ENCODE measurements at places on chromosomes 13 and 19.

DNA sequence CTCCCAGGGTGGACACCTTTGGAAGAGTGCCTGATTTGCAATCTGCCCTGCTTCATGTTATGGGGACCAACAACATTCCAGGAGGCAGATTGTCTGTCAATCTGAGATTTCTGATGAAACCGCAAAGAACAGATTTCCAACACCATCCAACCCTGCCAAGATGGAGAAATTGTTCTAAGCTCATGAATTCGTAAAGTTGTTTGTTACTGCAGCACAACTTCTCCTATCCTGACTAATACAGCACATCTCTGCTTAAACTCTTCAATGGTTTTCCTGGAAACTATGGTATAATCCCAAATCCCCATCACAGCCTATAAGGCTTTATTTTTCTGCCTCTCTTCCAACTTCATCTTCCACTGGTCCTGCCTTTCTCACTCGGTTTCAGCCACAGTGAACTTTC is 210.3 kb upstream of the TSHZ3 start:
- DNase-seq = no peak

DNA sequence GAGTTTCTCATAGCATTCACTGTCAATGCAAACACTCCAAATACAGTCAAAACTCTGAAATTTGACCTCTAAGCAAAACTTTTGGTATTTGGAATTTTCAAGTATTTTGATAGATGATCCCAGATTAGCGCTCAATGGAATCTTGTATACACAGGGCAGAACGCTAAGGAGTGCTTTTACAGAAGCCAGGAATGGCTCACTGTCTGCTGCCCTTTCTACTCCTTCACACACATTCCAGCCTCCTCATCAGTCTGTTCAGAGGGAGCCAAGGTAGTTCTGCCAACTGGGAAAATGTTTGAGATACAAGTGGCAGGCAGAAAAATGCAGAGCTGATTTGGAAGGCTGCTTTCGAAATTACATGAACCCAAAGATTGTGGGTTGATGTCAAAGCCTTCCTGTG is 4.4 kb upstream of the STARD13 start:
- no peak for DNase-seq

- no peak for DNase-seq
These were observed 27.9 kb downstream of the UGGT2 start for GRCh38 chr13:96025283-96025682.

- DNase-seq = no peak
These were observed 5.1 kb downstream of the FSTL3 start for GRCh38 chr19:681029-682019.

GRCh38 chr19:18279516-18280246 is 1.7 kb downstream of the JUND start:
- peak; percentile 92 for DNase-seq

- no peak for DNase-seq
These were observed 1177.9 kb downstream of the DIAPH3 start for GRCh38 chr13:58985845-58986244.

DNA sequence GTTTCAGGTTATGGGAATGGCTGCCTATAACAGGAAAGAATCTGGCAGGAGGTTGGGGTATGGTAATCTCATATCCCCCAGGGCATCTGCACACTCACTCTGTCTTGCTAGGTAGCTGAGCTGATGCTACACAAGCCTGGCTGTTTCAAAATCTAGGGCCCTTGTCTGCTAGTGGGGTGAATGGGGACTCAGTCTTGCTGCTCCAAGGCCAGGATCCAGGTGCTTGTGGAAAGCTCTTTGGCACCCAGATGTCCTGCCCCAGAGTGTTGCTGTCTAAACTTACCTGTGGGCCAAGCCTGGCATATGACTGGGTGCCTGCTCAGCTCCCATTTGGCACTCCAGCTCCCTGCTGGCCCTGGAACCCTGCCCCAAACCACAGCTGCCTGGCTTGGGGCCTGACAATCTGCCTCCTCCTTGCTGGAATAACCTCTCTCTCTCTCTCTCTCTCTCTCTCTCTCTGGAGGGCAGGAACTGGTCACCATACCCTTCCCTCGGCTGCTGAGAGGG is 158.1 kb upstream of the TSC22D1 start:
- DNase-seq = no peak

GRCh38 chr13:42707586-42707985 is 73.8 kb upstream of the FAM216B start:
- DNase-seq = no peak

DNA sequence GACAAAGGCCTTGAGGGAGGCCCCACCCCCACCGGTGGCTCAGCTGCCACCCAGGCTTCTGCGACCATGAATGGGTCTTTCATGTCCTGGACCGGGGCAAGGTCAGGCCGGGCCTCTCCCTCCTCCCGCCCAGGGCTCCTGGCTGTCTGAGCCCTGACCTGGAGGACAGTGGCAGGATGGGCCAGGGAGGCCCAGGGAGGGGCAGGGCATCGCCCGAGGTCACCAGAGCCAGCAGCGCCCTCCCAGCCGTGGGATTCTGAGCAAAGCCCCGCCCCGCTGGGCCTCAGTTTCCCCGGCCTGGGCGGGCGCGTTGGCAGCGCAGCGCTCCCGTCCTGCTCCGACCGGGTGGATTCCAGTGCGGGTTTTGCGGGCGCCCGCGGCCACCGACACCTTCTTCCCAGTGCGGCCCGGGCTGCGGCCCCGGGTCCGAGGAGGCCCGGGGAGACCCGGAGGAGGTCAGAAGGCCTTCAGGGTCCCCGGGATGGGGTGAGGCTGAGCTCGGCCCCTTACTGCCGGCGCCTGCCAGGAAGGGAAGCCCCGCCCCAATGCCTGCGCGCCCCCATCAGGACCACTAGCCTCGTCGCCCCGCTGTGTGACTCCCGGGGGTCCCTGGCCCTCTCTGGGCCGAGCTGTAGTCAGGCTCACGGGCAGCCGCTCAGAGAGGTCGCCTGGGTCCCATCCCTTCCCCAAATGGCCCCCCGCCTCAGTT is 24.6 kb upstream of the SEMA6B start:
- no peak for DNase-seq

GRCh38 chr13:37395544-37395943 is 203.0 kb downstream of the POSTN start:
- DNase-seq = no peak

DNA sequence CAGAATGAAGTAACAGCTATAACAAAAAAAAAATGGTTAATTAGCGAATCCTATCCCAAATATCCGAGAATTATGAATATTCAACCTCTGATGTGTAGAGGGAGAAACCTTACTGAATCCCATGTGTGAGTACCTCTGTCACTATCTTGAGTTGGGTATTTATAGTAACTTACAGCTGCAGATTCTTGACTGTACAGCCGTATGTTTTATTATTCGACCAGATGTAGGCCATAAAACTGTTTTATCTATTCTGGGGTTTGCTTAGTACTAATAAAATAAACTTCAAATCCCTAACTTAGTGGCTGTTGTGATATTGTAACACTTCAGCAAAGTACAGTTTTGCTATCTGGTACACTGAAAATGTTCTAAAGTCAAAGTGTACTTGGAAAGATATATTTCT is 120.0 kb downstream of the EFNB2 start:
- no peak for DNase-seq

DNA sequence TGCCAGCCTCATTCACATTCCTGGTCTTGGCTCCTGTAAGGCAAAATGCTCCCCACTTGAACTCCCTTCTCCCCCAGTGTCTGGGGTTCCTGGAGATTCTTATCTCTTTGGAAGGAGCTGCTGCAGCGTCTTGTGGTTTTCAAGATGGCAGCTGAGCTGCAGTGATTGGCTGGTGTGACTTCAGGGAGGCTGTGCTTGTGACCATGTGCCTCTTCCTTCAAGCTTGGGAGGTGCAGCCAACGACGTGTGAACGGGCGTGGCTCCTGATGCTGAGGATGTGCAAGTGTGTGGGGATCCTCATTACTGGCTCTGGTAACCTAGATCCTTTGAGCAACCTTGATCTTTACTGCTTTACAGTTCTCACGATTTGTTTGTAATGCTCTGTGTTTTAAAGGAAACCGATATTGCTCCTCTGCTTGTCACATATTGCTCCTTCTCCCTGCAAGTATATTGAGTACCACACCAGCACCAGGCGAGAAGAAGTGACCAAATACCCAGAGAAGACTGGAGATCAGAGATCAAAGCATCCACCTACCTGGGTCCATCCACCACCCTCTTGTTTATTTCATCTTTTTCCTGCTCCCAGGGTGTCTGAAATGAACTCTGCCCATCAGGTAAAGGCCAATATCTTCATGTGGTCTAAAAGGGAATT is 208.5 kb downstream of the FGF9 start:
- DNase-seq = no peak

DNA sequence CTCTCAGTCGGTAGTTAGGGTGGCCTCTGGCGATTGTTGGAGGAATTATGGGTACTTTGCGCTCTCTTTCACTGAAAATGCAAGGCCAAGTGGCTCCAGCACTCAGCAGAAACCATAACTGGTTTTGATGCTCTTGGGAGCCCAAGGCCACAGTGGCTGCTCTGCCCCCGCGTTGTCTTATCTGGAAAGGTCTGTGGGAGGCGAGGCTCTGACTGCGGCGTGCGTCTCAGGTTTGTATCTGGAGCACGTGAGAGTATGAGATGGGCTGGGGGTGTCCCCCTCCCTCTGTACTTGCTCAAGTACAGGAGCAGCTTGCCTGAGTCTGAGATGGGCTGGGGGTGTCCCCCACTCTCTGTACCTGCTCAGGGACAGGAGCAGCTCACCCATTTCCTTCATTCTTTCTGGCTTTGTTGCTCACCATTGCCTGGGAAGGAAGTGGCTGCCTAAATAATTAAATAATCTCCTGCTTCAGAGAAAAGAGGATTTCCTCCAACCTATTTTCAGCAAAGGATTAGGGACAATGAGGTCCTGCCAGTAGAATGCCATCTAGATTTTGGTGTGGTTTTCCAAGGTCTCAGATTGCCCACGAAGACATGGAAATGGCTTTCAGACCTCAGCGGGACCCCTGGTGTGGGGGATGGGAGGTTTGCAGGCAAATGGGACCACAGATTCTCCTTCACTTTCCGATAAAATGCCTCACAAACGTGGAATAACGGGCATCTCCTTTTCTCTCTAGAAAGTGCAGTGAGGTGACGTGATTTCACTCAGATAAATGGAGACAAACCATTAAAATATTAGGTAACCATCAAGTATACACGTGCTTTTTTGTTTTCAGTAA is 14.7 kb downstream of the ATP11A start:
- DNase-seq = no peak

DNA sequence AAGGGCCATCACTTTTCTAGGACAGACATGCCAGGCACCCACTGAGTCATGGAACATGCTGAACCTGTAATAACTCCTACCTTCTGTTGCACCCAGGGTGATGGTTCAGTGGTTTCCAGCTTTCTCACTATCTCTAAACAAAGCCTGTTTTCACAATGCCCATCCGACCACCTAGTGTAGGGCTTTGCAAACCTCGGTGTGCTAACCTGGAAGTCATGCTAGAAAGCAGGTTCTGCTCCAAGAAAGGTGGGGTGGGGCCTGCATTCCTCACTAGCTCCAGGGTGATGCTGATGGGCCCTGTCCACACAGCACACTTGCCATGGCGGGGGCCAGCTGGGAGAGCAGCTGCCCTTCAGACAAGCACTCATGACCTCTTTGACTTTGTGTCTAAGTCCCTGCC is 43.4 kb downstream of the COL4A2 start:
- no peak for DNase-seq

GRCh38 chr13:59997976-59998375 is 165.8 kb downstream of the DIAPH3 start:
- no peak for DNase-seq

DNA sequence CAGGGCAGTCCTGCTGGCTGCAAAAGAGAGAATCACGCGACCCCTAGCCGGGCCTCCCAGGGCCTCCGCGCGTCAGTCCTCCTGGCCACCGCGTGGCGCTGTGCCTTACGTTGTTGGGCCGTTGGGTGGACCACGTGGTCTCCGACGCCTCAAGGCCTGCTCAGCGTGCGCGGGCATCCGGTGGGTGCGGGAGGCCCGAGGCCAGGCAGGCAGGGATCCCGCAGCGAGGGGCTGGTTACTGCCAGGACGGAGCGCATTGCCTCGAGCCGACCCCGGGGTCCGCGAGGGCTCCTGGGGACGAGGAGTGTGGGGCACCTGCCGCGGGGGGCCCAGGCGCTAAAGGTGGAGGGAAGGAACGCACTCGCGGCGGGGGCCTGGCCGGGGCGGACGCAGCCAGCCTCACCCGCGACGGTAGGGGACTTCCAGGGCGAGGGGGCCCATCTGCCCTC is at the start of gene TDRD12:
Gene TDRD12, plus strand, starts transcription at position 157 of the 449 bp plus-strand sequence. CDS start 306 bp downstream, outside the sequence.
- no peak for DNase-seq

DNA sequence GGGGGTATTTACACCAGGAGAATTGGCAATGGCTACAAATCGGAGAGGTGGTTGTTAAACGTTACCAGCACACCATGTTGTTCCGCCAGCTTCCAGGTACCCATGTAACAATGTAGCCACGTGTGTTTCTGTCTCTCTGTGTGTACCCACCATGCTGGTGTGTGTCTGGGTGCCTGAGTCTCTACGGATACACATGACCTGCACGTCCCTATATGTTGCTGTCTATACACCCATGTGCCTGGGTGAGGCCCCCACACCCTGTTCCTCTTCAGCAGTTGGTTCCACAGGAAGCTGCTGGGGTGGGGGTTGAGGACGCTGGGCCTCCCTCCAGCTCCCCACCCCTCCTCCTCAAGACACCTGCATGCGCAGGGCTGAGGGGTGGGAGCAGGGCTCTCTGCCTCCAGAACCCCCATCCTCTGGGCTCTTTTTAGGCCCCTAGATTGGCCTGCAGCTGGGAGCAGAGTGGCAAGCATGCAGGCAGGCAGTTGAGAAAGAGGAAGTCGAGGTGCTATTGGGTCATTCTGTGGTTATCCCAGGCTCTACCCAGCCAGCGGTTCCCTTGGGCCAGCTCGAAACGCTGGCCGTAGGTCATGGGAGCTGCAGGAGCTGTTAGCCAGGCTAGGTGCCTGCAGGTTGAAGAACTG is at the start of gene ARHGEF18:
Gene ARHGEF18, plus strand, starts transcription at position 351 of the 644 bp plus-strand sequence. CDS start 13,954 bp downstream, outside the sequence.
- no peak for DNase-seq

DNA sequence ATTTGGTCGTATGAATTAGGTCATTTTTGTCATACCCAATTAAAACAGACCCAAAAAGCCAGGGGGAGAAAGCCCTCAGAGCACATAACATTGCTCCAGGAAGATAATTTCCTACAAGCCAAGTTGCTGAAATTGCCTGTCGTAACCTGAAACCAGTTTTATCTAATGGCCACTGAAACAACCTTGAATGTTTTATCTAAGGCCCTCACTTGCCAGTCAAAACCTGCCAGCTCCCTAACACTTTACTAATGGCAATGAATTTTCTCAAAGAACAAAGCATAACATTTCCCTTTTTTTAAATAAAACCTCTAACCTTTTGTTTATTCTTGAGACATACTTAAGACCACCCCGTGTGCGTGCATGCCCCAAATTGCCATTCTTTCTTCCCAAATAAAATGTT is 496.2 kb upstream of the KLHL1 start:
- DNase-seq = no peak

All from renal cortex interstitium (tissue), 15 donors.